BJ (cell line): ENCODE measurements at places on chromosomes 5 and 9.

GRCh38 chr5:143041-143440, 48.3 kb upstream of the LRRC14B start:
- no peak for DNase-seq

DNA sequence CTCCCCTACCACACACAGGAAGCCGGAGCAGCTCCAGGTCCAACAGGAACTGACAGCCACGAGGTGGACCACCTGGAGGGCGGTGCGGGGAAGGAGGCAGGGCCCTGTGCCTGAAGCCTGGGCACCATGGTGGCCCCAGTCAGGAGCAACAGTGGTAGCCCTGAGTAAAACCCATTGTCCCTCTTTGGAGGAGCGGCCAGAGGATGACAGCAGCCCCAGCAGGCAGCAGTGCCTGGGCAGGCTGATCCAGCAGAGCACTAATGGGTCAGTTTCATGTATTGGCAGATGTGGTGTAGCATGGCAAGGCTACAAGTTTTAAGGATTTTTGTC, 47.7 kb upstream of the GARNL3 start:
- DNase-seq: no peak

DNA sequence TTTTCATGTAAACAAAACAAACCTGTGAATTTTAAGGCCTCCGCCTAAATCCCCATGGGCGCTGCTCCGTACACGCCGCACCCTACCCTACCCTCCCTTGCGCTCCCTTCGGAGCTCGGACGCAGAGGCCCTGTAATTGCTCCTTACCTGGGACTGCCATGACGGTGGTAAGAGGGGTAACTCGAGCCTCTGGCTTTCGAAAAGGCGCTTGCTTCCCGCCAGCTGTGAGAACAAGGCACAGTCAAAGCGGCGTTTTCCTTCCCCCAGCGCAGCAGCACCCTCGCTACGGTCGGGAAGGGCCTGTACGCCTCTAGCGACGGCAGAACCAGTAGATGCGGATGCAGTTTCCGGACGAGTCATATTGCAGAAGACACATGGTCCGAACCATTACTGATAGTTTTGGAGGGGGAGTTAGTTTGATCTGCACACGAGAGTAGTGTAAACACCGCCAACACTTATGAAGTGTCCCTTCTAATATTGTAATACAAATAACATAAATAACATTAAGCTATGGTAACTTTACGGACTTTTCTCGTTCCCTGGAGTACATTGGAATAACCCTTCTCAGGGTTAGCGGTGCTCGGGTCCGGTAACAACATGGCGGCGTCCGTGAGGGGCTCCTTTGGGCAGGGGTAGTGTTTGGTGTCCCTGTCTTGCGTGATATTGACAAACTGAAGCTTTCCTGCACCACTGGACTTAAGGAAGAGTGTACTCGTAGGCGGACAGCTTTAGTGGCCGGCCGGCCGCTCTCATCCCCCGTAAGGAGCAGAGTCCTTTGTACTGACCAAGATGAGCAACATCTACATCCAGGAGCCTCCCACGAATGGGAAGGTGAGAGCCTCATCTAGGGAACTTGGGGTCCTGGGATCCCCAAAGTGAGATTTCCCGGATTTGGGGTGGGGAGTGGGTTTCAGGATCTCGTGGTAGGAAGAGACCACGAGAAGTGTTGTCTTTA, at the start of the genes CWC27 and SREK1IP1:
Gene CWC27, plus strand, starts transcription at position 573 of the 955 bp plus-strand sequence. Its CDS starts 217 bp downstream, at position 790.
Gene SREK1IP1, minus strand, starts transcription at position 334 of the 955 bp plus-strand sequence. Its CDS starts 174 bp downstream, at position 160.
- peak; percentile 47 for DNase-seq

DNA sequence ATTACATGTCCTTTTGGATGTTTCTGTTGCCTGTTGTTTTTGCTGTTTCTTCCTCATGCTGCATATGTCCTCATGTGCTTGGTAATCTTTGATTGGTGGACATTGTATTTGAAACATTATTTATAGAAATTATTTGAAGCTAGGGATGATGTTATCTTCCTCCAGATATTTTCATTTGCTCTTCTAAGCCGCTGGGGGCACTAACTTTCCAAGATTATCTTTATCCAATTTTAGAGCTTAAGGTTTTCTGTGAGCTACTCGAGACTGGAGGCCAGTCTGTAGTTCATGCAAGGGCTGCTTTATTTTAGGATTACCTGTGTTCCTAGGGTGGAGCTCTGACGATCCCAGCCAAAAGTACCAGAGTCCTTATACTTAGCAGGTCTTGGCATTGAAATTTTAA, 40.9 kb downstream of the STX17 start:
- no peak for DNase-seq

- no peak for DNase-seq
Measured at GRCh38 chr9:91421971-91422757, 1.5 kb downstream of the NFIL3 start.

- DNase-seq: no peak
Measured at GRCh38 chr9:78962156-78962555, 609.6 kb upstream of the TLE4 start.

- DNase-seq: no peak
Measured at GRCh38 chr9:134575901-134576176, 65.8 kb upstream of the COL5A1 start.

GRCh38 chr9:93712896-93713295, 136.5 kb downstream of the PHF2 start:
- no peak for DNase-seq

DNA sequence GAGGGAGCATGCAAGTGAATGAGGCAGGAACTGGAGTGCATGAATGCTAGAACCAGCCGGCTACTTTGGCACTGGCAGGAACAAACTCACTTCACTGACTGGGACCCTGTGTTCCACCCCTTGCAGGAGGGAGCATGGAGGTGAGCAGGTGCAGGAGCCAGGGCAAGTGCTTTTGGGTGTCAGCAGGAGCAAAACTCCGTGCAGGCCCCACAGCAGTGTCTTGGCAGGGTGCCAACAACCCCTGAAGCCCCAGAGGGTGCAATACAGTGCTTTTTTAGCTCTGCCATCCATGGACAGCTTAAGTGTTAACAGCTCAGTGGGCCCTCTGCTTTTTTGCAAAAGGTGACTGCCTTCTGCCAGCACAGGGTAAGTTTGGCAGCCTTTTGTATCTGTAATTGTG, 245.8 kb upstream of the PCSK5 start:
- DNase-seq: no peak

GRCh38 chr5:135971701-135972100, 16.9 kb upstream of the LECT2 start:
- DNase-seq: no peak

GRCh38 chr9:87714819-87715218, 11.1 kb upstream of the CTSL start:
- DNase-seq: peak; percentile 51

GRCh38 chr5:97006454-97007060, 70.7 kb downstream of the LNPEP start:
- DNase-seq: no peak

GRCh38 chr5:148790545-148791333, 35.7 kb upstream of the ADRB2 start:
- DNase-seq: no peak

DNA sequence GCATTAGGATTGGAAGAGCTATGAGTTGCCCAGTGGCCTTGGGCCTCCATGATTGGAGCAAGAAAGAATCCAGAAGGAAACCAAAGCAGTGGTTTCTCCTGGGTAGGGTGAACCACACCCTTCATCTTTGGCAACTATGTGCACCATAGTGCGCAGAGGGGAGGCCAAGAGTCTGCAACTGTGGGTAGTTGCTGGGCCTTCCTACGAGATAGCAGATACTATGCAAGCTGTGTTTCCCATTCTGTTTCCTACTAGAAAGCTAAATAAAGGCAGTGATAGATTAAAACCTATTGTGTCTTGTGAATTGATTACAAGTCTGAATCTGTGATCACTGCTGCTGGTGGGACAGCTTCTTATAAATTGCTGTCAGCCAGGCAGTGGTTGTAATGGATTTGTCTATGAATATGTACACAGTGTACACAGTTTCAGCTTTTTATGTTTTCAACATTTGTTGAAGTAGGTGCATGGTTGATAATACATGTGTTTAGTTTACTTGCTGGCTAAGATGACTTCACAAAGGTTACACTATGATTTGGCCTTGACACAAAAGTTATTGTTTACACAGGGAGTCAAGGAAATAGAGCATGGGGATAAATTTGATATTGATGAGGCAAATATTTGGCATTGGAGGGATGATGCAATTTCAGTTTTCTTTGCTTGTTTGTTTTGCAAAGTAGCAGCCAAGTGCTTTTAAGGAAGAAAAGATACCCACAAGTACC, 23.7 kb upstream of the PDE8B start:
- DNase-seq: no peak

DNA sequence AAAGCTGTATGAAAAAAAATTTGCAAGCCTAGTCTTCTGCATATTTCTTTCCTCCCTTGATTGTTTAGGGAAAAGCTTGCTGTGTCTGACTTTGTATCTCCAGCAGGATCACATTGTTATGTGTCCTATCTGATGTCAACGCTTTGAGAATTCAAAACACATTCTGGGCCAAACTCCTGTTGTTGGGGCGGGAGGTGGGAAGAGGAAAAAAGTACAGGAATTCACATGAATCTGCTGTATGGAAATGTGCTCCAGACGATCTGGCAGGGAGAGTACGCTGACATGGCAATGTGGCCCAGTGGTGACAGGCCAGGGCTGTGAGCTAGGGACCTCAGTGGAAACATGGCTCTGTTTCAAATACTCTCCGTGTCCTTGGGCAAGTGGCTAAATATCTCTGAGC, 87.4 kb upstream of the GNA14 start:
- DNase-seq: no peak

- DNase-seq: no peak
Measured at GRCh38 chr5:163772241-163772640, 266.8 kb downstream of the MAT2B start.

GRCh38 chr5:112186401-112186990, 232.6 kb downstream of the EPB41L4A start:
- no peak for DNase-seq

GRCh38 chr9:27276193-27277030, 20.5 kb downstream of the EQTN start:
- no peak for DNase-seq

DNA sequence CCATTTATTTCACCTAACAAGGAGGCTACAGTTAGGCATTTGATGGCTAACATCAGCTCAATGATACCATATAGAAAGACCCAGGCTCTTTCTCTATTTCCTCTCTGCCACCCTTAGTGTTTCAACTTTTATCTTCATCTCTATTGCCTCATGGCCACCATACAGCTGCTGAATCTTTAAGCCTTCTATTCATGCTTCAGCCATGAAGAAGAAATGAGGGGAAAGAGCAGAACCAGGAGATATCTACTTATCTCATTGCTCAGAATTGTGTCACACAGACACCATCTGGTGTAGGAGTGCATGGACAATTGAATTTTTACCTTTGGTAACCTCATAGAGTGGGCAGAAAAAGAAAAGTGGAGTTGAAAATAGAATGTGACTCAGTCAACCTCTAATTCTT, 6.7 kb downstream of the GAPT start:
- no peak for DNase-seq

- DNase-seq: peak; percentile 83
Measured at GRCh38 chr9:127519301-127520166, 68.2 kb downstream of the LRSAM1 start.

DNA sequence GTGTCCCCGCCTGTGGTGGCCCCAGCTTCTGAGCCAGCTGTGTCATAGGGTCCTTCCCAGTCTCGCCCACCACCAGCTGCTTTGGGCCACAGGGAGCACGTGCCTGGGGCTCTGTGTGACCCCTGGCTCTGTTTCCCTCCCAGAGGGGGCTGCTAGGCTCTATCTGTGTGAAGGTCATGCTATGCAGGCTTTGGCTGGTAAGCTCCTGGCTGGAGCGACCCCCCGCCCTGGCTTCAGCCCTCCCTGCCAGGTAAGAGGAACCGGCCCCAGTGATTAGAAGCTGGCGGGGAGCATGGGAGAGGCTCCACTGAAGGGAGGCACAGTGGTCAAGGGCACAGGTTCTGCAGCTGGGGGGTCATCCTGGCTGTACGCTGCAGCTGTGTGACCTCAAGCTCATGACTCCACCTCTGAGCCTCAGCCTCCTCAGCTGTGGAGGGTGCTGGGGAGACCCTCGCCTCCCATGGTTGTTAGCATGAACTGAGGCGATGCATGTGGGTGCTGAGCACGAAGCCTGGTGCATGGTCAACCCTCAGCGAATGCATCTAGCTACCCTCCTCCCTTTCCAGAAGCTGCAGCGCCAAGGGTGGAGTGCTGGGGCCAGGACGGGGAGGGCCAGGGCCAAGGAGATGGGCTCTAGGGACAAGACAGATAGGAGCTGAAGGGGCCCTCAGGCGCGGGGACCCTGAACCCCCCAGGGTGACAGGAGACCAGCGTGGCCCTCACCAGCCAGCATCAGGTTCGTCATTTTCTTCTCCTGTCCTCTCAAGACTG, 163.8 kb upstream of the MVB12B start:
- DNase-seq: no peak

GRCh38 chr5:142749321-142749720, 20.9 kb upstream of the ARHGAP26 start:
- no peak for DNase-seq

- DNase-seq: no peak
Measured at GRCh38 chr5:59583151-59583809, 310.2 kb downstream of the PDE4D start.

GRCh38 chr9:95311961-95312360, 5.5 kb downstream of the FANCC start:
- DNase-seq: no peak

DNA sequence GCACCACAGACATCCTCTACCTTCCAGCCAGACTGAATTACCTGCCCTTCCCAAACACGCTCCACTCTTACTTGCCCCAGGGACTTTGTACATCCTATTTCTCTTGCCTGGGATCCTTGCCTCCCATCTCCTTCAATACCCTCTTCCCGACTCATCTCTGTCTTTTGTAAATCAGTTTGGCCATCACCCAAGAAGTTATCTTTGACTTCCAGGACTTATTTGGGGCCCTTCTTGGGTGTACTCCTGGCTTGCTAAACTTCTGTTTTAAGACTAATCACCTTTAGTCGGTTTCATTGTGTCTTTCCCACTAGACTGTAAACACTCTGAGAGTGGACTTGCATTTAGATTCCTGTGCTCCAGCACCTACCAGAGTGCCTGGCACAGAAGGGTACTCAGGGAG, 545.6 kb downstream of the ACTL7B start:
- DNase-seq: no peak

DNA sequence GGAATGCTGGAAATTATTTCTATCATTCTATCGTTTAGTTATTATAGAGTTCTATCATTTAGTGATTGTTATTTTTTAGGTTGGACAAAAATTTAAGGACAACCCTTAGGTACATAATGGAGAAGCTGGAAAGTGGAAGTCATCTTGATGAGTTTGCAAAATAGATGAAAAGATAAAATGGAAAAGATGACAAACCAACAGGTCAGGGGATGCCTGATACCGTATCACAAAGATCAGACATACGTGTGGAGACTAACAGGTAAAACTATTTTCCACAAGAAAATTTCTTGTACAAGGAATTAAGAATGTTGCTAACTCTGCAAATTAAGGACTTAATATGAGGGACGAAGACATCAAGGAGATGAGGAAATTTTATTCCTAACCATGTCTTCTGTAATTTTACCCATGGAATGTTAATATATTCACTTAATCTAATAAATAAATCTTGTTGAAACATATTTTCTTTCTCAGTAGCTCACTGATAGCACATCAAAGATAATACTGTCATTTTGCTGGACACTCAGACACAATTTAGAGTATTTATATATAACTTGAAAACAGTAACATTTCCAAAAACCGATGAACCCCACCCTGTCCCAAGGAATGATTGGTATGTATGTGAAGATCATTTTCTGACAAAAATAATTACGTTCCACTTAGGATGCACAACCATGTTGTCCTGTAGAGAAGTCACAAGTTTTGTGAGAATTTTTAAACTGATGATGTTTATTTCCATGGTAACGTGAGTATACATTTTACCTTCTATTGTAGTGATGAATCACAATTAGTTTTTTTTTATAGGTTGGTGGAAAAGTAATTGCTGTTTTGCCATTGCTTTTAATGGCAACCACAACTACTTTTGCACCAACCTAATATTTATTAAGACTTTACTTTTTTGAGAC, 2.6 kb downstream of the LURAP1L start:
- no peak for DNase-seq

GRCh38 chr5:179422213-179422855, 77.1 kb upstream of the ADAMTS2 start:
- no peak for DNase-seq
